ENCODE measurements at places on chromosomes 11 and 22. TPM values are rescaled to one million over a fixed set of nuclear protein-coding genes. Genes with fewer than 3 reads are reported as not detected.

DNA sequence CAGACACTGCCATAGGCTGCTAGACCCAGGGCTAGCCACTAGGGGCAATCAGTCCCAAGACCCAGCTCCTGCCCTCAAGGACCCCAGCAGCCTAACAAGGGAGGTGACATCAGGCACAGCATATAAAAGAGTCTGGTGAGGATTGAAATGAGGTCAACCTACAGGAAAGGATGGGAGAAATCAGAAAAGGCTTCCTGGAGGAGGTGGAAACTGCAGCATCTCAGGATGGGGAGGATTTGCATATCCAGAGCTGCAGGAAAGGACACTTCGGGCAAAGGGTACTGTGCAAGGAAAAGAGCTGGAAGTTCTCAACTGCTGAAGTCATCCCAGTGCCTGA, 2.9 kb upstream of the ARFGAP2 start:
- H3K36me3 ChIP-seq, result peaks cover 6% of the 10 kb centered on the region
- no peak overlapping the region for H3K4me3 ChIP-seq
- no peaks in the 10 kb centered on the region for H3K27me3 ChIP-seq
- peak; percentile 40 for DNase-seq
- no peak overlapping the region for H3K27ac ChIP-seq
- H3K4me1 ChIP-seq, result peaks cover 29% of the 10 kb centered on the region

DNA sequence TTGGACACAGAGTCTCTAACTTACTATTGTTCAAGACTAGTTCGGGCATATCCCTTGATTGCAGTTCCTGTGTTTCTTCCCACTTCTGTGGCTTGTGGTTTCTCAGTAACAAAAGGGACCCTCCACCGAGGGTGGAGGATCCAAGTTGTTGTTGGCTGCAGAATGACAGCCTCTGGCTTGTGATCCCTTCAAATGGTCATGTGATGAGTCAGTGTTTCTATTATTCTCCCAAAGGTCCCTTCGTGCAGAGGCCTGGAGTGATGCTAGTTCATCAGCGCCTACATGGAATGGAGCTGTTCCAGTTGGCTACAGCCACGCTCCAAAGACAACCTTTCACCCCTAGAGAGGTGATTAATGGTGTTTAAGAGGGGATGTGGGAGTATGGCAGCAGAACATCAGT, 2.6 kb upstream of the VWCE start:
- H3K4me3 ChIP-seq, result no peak overlapping the region
- peaks cover 4% of the 10 kb centered on the region for H3K27me3 ChIP-seq
- DNase-seq, result no peak
- peaks cover 16% of the 10 kb centered on the region for H3K4me1 ChIP-seq

The SLC6A5 gene
- total RNA-seq, result not detected

The SPDYC gene
- not detected for total RNA-seq

DNA sequence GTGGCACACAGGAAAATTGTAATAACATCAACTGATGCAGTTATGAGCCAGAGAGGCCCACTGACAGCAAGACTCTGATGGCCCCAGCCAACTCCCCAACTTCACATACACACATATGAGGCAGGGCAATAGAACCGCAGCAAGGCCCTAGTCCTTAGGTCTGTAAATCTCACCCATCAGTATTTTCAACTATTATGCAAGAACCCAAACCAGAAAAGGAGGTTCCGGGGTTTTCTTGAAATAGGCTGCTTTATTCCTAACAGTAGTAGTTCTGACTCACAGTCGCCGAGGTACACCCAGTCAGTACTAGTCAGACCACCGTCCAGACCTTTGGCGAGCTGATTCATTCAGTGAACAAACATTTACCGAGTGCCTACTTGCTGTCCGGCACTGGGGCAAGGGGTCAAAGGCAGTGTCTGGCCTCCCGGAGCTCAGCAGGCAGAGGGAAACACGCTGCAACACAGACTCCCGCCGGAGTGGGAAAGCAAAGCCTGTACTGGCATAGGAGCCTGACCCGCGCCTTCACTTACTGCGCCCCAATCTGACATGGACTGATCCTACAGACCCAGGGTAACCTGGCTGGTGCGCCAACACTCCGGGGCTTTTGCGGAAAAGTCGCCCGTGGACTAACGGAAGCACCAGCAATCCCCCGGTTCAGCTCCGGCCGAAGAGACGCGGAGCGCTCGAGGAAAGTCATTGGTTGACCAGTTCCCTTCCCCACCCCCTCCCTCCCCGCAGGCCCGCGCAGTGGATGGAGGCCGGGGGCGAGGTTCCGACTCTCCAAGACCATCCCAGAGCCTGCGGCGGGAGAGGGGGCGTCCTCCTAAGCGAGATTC, 1.3 kb downstream of the PLEKHA7 start:
- peaks cover 7% of the 10 kb centered on the region for H3K27me3 ChIP-seq
- no peaks in the 10 kb centered on the region for H3K36me3 ChIP-seq
- peak overlapping the region; percentile 13 for H3K4me3 ChIP-seq
- H3K4me1 ChIP-seq, result peaks cover 7% of the 10 kb centered on the region
- H3K27ac ChIP-seq, result no peak overlapping the region
- no peak for DNase-seq

The DCHS1 gene
- 6.7 TPM for total RNA-seq

DNA sequence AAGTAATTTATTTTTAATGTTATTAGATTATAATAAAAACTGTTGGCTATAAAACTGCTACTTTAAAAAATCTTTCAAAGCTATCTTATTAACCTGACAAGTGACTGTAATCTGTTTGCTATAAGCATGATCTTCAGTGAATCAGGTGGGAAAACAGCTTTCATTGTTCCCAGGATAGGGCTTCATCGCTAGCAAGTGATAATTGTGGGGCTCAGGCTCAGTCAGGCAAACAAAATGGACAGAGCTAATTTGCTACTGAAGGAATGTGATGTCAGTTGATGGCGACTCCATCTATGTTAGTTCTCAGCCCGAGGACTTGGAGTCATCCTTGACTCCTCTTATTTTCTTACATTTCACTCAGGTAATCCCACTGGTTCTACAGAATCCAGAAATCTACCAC, 125.0 kb downstream of the RASSF10 start:
- no peak for DNase-seq
- no peak overlapping the region for H3K27ac ChIP-seq
- H3K36me3 ChIP-seq, result no peaks in the 10 kb centered on the region
- H3K4me3 ChIP-seq, result no peak overlapping the region
- H3K27me3 ChIP-seq, result no peaks in the 10 kb centered on the region

DNA sequence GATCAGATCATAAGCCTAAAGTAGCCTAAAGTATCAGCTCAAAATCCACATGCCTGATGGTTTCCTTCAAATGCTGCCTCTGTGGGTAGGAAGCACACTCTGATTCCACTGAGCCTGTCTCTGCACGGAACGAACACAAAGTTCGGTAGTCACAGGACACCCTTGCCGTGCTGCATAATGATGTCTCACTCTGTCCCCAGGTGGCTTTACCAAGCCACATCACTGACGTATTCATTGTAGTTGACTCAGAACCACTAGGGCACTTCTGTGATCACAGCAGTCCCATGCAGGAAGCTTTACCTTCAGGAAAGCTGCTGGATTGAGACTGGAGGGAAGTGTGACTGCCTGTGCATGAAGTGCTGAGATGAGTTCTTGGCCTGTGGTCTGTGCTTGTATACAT, 147.7 kb downstream of the ATXN10 start:
- H3K27me3 ChIP-seq, result no peaks in the 10 kb centered on the region
- H3K36me3 ChIP-seq, result no peaks in the 10 kb centered on the region
- DNase-seq, result no peak
- H3K4me3 ChIP-seq, result no peak overlapping the region
- no peak overlapping the region for H3K27ac ChIP-seq
- H3K4me1 ChIP-seq, result no peaks in the 10 kb centered on the region

The CRYBB3 gene
- total RNA-seq, result not detected

DNA sequence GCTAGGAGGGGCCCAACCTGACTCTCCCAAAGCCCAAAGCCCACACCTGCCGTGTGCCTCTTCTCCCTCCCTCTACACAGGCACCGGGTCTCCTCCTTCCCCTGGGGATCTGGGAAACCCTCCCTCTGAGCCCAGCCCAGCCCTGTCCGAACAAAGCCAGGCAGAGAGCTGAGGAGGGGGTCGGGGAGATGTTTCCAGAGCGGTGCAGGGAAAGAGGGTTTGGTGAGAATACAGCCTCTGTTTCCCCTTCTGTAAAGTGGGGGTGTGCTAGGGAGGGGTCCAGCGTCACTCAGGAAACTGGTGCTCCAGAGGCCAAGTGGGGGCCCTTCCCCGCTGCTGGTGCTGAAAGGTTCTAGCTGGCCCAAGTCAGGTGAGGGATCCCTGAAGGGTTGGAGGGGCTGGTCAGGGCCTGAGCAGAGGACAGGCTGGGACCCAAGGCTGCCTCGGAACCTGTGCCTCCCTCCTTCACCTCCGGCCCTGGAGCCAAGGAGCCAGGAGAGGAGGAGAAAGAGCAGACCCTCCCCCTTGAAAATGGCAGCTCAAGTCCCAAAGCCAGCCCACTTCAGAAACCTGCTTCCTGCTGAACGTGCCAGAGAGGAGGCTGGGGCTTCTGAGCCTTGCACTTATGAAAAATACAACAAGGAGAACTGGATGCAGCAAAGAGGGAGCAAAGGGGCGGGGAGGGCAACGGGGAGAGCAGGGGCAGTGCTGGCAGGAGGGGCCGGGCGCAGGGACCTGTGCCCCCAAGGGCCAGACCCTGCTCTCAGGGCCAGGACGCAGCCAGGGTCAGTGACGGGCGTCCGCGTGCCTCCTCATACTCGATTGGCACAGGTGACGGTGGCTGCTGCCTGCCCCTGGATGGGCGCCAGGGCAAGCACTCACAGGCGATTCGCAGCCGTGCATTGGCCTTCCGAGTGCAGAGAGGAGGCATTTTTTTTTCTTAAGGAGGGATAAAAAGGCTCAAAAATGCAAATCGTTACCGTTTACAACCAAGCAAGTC, 43.2 kb downstream of the MACROD1 start:
- no peaks in the 10 kb centered on the region for H3K36me3 ChIP-seq
- no peak overlapping the region for H3K4me3 ChIP-seq
- no peak for DNase-seq
- H3K27ac ChIP-seq, result no peak overlapping the region
- no peaks in the 10 kb centered on the region for H3K27me3 ChIP-seq

The BIK gene
- 2.5 TPM for total RNA-seq

GRCh38 chr11:57777969-57778317, 16.3 kb downstream of the CTNND1 start:
- no peak overlapping the region for H3K4me3 ChIP-seq
- no peaks in the 10 kb centered on the region for H3K4me1 ChIP-seq
- H3K36me3 ChIP-seq, result no peaks in the 10 kb centered on the region
- H3K27me3 ChIP-seq, result no peaks in the 10 kb centered on the region
- no peak for DNase-seq
